ENCODE measurements at places on chromosomes 11 and 22. TPM values are rescaled to one million over a fixed set of nuclear protein-coding genes. Genes with fewer than 3 reads are reported as not detected.

The OR5A1 gene
- total RNA-seq, result not detected

The AGBL2 gene
- total RNA-seq, result 4.5 TPM

DNA sequence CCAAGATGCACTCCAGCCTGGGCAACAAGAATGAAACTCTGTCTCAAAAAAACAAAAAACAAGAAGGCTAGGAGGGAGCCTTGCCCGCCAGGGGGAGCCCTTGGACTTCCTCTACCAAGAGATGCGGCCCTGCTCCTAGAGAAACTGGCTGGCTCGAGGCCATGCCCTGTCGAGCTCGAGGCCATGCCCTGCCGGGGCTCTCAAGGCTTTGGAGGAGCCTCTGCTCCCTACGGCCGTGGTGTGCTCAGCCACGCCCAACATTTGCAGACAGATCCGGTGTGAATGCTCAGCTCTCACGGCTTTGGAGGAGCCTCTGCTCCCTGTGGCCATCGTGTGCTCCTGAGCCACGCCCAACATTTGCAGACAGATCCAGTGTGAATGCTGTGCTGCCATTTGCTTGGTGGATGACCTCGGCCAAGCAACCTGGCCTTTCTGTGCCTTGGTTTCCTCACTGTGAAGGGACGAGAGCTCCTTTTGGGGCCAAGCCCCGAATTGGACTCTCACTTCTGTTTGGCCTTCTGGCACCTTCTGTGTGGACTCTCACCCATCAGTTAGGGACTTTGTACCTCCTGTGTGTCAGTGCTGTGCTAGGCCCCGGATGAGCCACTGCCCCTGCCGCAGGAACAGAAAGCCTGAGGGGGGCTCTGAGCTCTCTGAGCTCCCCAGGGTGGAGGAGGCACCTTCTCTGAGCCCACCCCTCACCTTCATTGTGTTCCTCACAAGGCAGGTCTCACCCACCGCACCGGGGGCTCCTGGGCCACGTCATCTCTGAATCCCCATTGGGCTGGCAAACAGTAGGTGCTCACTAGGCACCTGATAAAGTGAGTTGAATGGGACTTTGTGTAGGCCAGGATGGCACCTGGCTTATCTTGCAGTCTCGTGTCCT is 14.1 kb downstream of the C11orf24 start:
- DNase-seq, result peak; percentile 97

DNA sequence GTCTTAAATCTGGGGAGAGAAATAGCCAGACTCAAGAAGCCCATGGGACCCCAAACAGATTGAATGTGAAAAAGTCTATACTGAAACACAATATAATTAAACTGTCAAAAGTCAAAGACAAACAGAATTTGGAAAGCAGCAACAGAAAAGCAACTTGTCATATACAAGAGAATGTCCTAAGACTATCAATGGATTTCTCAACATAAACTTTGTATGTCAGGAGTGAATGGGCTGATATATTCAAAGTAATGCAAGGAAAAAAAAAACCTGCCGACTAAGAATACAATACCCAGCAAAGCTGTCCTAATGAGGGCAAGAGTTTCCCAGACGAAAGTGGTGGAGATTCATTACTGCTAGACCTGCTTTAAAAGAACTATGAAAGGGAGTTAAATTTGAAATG is 73.2 kb downstream of the TBC1D22A start:
- no peak for DNase-seq

DNA sequence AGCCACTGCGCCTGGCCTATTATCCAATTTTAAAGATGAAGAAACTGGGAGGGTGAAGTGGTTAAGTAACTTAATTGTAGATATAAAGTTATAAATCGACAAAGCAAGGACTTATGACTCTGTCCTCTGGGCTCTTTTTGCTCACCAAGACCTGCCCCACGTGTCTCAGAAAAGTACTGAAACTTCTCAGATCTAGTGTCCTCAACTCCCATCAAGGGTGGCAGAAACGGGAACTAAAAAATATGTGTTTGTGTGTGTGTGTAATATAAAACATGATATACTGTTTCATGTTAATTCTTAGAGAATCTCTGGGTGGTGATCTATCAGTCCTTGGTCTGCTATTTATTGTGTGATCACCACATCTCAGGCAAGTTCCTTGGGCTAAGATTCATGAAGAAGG is 104.9 kb downstream of the GAB2 start:
- DNase-seq, result no peak

GRCh38 chr11:85799142-85799541 is 11.8 kb downstream of the SYTL2 start:
- DNase-seq, result no peak

Measured in activated CD4-positive, alpha-beta T cell treated with anti-CD3 and anti-CD28 coated beads, Interleukin-2, amount 10 ng/mL, durations not matched to agents 24 days and 14 days (primary cell).